ENCODE measurements at places on chromosomes 3 and 15.
A peak's percentile ranks its signal among the peaks of the same experiment; 100 is the strongest.

GRCh38 chr3:71541313-71541712, 42.2 kb downstream of the FOXP1 start:
- no peak for DNase-seq

- DNase-seq: no peak
These were observed 223.0 kb downstream of the EBLN2 start for GRCh38 chr3:73284472-73284871.

DNA sequence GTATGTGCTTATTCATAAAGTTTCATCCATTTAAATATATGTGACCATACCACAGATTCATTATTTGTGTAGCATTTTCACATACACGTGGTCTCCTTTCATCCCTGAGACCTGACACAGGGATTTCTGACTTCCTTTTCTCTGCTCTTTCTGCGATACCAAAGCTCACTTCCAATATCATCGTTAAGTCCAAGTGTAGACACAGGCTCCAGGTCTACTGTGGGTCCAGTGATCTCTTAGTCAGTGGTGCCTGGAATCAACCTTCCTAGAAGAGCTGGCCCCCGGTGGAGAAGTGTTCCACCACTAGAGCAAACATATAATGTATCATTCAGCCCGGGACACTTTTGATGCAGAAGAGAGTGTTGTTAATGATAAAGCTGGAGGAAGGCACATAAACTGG, 72.4 kb downstream of the LDHAL6B start:
- DNase-seq: no peak

- DNase-seq: no peak
These were observed 54.5 kb downstream of the KIF9 start for GRCh38 chr3:47228088-47228487.

- DNase-seq: no peak
These were observed 82.4 kb downstream of the CCNL1 start for GRCh38 chr3:157077565-157077991.

GRCh38 chr15:72047020-72047419, 70.9 kb downstream of the MYO9A start:
- no peak for DNase-seq

DNA sequence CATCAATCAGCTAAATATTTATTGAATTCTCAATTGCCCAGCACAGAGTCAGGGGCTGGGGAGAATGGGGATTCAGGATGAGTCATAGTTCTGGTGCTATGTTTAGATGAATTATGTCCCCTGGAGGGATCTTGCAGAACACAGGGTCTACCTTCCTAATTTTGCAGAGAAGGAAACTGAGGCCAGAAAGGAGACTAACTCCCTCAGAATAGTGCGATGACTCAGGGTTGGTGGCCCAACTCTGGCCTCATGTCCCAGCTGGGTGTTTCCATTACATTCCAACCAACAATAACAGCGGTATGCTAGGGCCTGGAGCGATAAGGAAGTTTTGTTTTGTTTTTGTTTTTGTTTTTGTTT, 270.9 kb downstream of the TLE3 start:
- DNase-seq: no peak

DNA sequence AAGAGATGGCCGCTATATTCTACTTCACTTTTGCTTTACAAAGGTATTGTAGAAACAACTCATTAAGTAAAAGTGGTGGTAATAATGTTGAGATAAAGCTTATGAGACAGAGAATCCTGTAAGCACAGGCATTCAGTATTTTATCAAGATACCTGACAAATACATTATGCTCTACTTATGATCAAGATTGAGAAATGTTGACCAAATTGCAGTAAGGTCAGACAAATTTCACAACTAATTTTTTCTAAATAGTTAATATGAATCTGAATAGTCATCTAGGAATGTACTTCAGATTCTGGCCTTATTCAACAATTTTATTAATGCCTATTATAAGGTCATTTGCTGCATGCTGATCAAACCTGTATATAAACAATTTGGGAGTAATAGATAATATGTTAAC, 95.1 kb upstream of the MBNL1 start:
- no peak for DNase-seq

- no peak for DNase-seq
These were observed 9.7 kb upstream of the SCAANT1 start for GRCh38 chr3:63921741-63922482.

GRCh38 chr15:56969265-56969895, 50.9 kb downstream of the TCF12 start:
- no peak for DNase-seq

- DNase-seq: no peak
These were observed 156.4 kb downstream of the TP63 start for GRCh38 chr3:189787632-189788031.

DNA sequence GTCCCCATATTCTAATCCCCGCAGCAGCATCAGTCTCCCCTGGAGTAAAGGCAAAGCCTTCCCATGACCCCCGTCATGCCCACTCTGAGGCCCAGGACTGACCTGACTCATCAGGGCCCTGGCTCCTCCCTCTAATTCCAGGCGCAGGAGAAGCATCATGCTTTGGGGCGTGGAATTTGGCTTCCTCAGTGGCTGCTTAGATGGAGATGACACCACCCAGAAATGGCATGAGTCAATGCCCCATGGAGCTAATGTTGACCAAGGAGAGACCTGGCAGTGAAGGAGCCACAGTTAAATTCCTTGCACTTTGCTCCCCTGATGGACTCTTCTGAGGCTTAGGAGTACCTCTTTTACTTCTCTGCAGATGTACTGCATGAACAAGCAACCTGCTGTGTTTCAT, 204.2 kb upstream of the PROK2 start:
- DNase-seq: no peak

DNA sequence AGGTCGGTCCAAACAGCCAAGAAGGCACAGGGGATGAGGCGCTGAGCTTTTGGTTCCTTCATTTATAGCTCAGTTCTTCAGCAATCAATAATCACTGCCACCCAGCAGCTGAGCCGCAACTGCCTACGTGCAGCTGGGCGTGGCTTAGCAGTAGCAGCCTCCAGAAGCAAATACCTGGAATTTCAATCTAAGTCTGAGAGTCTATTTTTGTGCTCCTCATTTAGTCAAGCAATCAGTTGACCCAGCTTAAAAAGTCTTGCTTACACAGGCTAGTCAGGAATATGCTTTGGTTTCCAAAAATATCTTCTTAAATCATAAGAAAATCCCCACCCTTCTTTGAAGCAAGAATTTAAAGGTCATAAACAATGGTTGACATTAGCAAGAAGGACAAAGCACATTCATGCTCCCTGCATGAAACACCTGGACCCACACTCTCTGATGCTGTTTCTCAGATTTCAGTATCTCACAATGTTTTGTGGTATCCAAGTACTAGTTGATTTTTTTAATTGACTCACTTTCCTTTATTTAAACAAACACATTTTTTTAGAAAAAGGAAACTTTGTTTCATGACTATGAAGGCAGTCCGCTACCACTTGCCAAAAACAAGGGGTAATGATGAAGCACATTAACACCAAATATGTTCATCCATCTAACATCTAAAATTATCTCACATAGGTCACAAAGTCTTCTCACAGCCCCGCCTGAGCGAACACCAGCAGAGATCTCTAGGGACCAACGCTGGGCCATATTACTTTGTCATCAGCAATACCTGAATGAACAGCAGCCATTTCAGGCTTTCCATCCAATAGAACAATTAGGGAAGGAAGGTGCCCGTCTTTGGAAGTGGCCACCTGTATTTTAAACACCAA, 106.1 kb downstream of the OXNAD1 start:
- DNase-seq: no peak

DNA sequence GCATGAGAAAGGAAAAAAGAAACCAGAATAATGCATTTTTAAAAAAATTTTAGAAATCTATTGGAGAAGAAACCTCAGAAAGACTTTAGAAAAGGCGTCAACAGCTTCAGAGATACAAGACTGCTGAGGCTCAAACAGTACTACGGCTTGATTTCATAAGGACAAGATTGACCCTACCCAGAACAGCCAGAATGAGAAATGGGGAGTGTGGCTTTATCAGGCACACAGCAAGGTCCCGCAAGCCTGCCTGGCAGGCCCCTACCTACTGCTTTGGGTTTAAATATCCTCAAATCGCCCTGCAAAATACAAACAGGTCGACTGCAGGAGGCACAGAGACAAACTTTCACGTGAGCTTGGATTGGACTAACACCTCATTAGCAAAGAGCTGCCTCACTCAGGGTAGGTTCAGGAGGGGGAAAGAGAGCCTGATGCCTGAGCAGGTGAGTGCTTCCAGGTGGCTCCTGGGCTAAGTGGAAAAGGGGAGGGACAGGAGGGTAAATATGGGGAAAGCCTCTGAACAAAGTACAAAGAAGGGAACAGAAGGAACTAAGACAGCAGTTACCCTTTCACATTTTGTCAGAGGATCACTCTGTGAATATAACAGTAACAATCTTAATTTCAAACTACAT, 87.5 kb downstream of the RORA start:
- DNase-seq: peak; percentile 77

- no peak for DNase-seq
These were observed 25.6 kb upstream of the ATP2B2 start for GRCh38 chr3:10531031-10531430.

DNA sequence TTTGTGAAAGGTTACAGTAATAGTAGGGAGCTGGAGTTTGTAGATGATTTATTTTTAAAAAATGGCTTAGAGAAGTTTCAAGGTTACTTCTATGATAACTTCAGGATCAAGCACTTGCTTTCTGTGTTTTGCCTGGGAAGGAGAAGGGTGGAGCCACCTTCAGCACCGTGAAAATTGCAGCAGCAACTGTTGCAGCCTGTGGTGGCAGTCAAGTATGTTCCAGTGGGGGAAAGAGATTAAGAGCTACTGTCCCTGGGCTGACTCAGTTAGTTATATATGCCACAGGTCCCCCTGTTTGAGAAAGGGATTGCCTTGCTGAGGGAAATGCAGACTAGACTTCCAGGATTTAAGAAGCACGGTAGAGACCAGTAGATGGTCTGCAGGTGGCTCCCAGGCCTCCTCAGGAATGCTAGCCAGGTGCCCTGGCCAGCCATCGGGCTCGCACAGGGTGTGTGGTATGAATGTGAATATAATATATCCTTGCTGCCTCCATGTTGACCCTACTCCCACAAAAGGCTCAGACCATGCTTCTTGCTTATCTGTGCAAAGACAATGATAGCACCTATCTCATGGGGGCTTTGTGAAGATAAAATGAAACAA, 389.5 kb downstream of the CACNA2D3 start:
- no peak for DNase-seq

- DNase-seq: no peak
These were observed 37.9 kb downstream of the GLDN start for GRCh38 chr15:51379390-51379789.

All from NCI-H510A treated with DMSO at 0.1 percent for 48 hours (cell line).